ENCODE measurements at places on chromosomes 1 and 21.

GRCh38 chr1:97047421-97047793 lies 325.8 kb downstream of the PTBP2 start:
- no peak for DNase-seq

GRCh38 chr1:209648931-209649776 lies 3.1 kb downstream of the LAMB3 start:
- no peak for DNase-seq

DNA sequence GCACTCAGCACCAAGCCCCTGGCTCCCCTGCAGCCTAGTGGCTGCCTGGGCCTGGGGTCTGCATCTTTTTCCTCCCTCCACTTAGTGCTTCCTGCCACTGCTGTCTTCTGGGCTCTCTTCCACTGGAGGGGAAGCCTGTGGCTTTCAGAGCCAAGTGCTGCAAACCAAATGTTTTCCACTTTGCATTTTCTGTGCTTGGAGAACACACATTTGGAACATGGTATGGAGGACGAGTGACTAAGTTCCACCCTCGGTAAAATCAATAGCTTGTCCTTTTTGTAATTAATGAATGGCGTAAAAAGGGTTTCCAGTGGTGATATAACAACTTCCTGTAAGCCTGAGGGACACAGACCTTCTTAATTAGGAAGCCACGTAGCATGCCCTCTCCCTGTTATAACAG lies 10.1 kb upstream of the GPR153 start:
- no peak for DNase-seq

DNA sequence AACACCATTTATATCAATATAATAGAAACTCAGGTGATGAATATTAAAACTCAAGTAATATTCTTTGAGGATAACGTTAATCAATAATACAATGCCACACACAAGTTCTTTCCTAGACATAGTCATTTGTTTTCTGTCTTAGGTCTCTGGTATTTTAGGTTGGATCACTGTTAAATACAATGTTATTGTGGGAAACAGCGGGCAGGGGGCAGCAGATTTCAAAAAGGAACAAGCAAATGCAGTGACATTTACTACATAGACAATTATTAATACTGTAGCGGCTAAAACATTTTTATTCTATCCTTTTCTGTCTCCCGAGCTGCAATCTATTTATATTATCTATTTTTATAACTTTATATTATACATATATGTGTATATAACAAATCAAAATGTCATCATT lies 186.4 kb upstream of the ZNHIT6 start:
- DNase-seq = no peak

Data from activated CD4-positive, CD25-positive, alpha-beta regulatory T cell treated with anti-CD3 and anti-CD28 coated beads, Interleukin-2, amount 50 U/mL, for 16 hours (primary cell).